MV-4-11 (cell line): ENCODE measurements at places on chromosomes 7 and 10.

GRCh38 chr10:89114846-89115625 lies 92.1 kb downstream of the CH25H start:
- no peak for DNase-seq

DNA sequence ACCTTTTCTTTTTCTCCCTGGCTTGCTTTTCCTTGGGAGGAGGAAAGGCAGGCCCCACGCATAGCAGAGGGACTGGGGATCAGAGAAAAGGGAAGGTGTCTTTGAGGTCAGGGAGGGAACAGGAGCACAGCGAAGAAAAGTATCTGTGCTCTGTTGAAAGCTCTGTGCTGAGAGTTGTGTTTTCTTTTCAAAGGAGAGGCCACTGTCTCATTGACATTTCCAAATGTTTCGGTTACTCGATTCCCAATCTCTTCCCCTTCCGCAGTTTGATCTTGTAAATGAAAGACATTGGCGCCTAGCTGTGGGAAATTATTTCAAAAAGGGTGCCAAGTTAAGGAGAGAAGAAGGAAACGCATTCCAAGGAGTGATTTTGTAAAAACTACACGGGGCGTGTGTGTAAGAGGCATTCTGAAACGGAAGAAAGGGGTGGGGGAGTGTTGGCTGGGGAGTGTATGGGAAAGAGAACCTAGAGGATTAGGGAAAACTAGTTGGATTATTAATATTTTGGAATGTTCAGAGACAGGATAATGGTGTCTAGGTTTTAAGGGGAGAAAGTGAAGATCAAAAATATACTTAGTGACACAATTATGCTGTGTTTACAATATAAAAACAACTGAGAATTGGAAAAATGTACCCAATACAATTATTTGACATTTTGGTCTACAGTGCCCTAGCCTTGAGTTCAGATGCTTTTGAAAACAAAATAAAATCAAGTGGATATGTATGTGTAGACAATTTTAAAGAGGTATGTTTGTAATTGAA lies 708 bp downstream of the KLHDC10 start:
- peak; percentile 8 for DNase-seq

- no peak for DNase-seq
Observed at GRCh38 chr7:32088451-32088881, 18.3 kb upstream of the PDE1C start.

DNA sequence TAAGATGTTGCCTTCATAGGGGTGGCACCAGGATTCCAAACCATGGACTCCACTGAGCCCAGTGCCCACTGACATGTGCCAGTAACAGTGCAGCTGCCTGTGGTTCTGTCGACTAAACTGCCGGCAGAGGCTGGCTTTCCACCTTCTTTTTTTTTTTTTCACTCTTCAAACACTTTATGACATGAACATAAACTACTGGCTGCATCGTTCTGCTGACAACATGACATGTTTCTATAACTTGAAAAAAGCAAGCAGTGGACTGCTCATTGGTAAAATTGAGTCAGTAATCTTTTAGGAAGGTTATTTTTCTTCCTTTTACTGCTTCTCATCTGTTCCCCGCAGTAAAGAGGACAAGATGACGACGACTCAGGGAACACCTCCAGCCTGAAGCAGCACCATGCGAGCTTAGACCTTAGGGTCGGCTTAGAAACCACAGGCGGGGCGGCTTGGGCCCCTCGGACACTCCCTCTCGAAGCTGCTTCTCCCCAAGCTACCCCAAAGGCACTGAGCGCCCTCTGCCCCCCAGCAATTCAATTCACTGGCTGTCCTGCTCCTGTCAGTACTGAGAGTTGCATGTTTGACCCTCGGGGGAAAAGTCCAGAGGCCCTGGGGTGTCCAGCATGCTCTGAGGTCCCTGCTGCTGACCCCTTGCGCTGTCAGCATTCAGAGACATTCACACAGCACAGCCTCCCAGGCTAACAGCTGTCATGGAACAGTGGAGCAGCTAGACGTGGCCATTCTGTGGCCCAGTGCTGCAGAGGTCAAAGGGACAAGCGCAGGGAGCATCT lies 112.5 kb downstream of the EGFR start:
- no peak for DNase-seq

DNA sequence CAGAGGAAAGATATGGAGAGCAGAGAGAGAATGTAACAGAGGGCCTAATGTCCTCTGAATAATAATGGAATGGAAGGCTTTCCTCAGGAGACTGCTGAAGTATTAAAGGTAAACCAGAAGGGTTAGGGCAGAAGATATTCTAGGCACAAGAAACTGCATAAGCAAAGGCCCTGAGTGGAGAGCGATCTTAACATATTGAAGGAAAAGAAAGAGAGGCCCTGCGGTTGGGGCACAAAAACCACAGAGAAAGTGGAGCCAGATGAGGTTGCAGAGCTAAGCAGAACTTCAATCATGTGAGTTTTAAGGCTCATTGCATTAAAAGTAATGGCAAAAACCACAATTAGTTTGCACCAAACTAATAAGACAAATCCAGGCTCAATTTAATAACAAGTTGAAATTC lies 115.8 kb upstream of the VSTM2A start:
- peak; percentile 15 for DNase-seq

- DNase-seq = peak; percentile 61
Observed at GRCh38 chr10:102835007-102835482, 2.2 kb downstream of the CYP17A1 start.

DNA sequence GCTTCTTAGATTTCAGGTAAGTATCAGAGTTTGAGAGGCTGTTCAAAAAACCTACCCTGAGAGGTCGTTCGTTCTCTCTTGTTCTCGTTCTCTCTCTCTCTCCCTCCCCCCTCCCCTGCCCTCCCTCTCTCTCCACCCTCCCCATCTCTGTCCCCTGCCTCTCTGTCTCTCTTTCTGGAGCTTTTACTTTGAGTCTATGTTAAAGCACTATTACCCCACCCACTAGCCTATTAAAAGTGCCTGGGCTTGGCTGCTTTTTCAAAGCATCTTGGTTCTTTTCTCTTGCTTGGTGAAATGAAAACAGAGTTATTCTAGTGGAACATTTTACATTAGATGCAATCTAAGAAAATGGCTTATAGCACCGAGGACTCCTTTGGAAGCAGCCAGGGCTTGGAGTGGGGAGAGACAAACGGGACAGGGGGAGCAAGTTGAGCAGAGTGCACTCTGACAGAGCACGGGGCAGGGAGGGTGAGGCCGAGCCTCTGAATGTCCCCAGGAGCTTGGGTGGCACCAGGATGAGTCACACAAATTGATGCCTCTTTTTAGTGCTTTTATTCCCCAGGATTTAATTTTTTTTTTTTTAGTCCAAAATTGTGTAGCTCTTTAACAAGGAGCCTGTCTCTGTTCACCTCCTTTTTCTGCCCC lies 134.3 kb downstream of the CFAP58 start:
- DNase-seq = no peak

- no peak for DNase-seq
Observed at GRCh38 chr7:110568388-110568787, 522.5 kb upstream of the LRRN3 start.

GRCh38 chr10:3668276-3668965 lies 116.6 kb downstream of the KLF6 start:
- peak; percentile 37 for DNase-seq

DNA sequence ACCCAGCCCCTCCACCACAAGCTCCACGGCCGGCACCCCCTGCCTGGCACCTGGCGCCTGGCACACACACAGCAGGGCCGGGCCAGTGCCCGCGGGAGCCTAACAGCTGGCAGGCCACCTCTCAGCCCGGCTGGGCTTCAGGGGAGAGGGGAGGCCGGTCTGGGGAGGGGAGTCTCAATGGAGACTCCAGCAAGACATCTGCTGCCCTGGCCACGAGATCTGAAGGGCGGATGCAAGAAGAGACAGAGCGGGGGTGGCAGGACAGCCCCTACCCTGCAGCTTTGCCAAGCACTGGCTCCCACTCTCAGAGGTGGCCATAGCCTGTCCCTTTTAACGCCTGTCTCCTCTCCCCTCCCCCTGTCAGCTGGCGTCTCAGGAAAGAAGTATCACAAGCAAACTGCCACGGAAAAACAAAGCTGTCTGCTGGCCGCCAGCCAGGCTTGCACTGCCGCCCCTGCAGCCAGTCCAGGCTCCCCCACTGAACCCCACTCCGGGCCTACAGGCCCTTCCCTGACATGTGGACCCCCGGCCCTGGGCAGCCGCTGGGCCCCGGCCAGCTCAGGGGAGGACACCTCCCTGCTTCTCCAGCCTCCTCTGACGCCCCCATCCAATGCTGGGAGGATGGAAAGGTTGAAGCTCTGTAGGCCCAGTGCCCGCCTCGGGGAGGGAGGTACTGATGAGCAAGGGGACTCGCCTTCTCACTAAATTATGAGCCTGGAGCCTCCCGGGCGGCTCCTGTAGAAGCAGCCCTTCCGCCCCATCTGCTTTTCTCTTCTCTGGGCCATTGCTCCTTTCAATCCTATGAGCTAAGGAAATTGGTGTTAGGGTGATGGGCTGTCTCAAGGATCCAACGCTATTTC lies 178.4 kb downstream of the ARHGAP12 start:
- no peak for DNase-seq

DNA sequence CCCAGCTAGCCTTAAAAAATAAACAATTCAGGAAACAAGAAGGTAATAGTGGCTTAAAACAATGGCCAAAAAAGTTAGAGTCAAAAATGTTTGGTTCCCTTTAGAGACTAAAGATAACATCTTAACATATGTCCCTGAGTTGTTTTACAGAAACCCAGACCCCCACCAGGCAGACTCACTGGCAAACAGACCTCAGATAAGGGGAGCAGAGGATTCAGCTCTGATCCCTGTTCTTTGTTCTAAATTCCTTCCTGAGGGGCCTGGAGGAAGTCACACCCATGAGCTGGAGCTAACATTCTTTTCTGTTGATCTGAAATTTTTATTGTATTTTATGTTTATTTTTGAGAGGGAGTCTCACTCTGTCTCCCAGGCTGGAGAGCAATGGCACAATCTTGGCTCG lies 247.2 kb downstream of the USP6NL start:
- DNase-seq = no peak

- no peak for DNase-seq
Observed at GRCh38 chr7:106797937-106798336, 67.1 kb upstream of the PIK3CG start.

GRCh38 chr7:19648791-19649190 lies 60.0 kb downstream of the POLR1F start:
- DNase-seq = no peak

DNA sequence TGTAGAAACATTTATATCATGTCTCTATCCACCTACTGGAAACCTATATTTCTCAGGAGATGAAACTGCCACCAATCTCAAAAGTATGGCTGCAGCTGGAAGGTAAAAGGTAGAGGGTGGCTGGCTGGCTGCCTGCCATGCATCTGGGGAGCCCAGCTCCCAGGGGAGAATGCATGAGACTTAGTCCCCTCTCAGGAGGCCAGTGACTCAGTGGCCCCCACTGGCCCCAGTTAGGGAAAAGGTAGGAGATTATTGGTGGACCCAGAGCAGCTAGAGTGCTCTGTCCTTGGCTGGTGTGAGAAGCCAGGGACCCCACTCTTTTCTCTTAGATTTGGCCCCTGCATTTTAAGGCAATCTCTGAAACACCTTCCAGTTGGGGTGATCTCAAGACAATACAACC lies 6.8 kb upstream of the NKX2-3 start:
- no peak for DNase-seq

DNA sequence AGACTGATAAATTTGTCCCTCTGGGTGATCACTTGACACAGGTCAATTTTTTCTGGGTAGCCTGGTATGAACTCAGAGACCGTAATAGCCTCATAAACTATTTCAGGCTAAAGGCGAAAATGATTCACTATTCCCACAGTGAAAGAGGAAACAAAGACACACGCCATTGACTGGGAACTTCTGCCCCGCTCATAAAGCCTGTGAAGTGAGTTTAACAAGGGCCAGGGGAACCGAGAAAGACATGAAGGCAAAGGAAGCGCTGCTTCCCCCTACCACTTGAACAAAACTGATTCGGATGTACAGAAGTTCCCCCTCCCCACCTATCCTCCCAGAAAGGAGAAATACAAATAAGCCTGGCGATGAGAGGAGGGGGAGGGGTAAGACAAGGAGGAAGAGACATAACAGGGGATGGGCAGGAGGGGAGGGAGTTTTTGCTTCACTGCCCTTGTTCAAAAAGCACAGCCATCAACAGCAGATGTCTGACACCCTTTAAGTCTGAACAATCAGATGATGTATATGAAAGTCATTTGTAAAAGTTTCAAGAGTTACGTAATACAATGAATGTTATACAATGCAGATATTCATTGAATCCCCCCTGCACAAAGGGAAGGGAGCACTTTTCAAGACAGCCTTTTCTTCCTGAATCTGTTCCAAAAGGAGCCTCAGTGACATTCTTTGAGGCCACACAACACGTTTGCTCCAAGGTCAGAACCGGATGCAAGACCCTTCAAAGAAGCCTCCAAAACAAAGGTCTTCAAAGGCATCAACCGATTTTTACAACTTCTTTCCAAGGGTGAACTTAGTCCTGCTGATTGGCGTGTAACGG lies 734 bp downstream of the ABCB4 start:
- peak; percentile 96 for DNase-seq

DNA sequence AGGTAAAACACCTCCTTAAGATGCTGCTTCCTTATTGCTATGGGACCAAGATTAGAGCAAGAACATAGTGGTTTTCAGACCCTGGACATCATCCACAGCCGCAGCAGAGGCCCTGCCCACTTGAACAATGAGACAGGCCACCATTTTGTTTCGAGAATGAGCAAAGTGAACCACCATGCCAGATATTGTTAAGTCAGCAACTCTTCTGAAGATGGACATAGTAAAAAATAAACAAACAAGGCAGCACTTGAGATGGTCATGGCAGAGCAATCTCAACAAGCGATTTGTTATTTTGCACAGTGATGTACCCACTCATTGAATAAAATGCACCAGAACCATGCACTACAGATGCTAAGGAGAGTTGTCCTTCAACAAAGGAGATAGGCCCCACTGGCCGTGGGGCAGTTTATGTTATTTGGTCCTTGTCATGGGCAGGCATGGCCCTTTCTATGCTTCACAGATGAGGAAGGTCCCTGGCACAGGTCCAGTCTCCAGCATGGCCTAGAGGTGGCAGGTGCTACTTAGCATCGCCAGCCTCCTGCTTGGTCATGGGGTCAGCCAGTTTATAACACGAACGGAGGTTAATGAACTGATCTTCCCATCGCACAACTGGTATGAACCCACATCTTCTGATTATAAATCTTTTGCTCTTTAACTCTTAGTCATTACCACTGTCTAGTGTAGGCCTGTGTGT lies 44.1 kb downstream of the IKZF1 start:
- no peak for DNase-seq

- DNase-seq = no peak
Observed at GRCh38 chr10:73406846-73407245, 7.0 kb downstream of the ANXA7 start.

GRCh38 chr10:7458556-7458955 lies 47.7 kb upstream of the SFMBT2 start:
- DNase-seq = peak; percentile 66

- DNase-seq = no peak
Observed at GRCh38 chr10:96618653-96619052, 31.8 kb upstream of the TM9SF3 start.

GRCh38 chr10:87700031-87700796 lies 40.5 kb downstream of the PAPSS2 start:
- no peak for DNase-seq

DNA sequence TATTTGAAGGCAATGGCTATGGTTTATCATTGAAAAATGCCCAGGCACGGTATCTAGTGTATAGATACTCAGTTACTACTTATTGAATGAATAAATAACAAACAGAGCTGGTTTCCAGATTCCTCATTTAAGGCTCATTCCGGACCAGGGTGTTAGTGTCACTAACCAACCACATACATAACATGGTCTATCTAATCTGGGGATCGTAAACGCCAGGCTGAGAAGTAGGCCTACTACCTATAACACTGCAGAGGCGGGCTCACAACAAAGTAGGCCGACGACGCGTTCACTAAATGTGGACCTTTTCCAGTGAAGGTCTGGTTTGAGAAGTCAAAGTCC lies 423 bp downstream of the LSM5 start:
- DNase-seq = peak; percentile 18

- DNase-seq = no peak
Observed at GRCh38 chr10:121323443-121323842, 274.8 kb downstream of the FGFR2 start.
